ENCODE measurements at places on chromosomes 12 and 14.
A peak's percentile ranks its signal among the peaks of the same experiment; 100 is the strongest.

DNA sequence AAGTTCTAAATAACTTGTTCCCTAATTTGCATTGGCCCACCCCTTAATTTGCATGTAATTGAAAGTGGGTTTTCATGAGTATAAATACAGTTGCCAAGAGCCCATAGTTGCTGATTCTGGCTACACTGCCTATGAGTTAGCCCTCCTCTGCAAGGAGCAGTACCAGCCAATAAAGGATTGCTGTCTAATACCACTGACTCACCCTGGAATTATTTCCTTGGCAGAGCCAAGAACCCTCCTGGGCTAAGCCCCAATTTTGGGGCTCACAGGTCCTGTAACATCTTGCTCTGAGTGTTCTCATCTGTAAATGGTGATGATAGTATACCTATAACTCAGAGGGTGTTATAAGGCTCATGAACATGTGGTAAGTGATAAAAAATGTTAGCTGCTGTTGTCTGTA, 6.8 kb downstream of the TTC8 start:
- DNase-seq = no peak

- peak; percentile 84 for DNase-seq
Measured at GRCh38 chr14:105204206-105204930, 23.3 kb upstream of the NUDT14 start.

DNA sequence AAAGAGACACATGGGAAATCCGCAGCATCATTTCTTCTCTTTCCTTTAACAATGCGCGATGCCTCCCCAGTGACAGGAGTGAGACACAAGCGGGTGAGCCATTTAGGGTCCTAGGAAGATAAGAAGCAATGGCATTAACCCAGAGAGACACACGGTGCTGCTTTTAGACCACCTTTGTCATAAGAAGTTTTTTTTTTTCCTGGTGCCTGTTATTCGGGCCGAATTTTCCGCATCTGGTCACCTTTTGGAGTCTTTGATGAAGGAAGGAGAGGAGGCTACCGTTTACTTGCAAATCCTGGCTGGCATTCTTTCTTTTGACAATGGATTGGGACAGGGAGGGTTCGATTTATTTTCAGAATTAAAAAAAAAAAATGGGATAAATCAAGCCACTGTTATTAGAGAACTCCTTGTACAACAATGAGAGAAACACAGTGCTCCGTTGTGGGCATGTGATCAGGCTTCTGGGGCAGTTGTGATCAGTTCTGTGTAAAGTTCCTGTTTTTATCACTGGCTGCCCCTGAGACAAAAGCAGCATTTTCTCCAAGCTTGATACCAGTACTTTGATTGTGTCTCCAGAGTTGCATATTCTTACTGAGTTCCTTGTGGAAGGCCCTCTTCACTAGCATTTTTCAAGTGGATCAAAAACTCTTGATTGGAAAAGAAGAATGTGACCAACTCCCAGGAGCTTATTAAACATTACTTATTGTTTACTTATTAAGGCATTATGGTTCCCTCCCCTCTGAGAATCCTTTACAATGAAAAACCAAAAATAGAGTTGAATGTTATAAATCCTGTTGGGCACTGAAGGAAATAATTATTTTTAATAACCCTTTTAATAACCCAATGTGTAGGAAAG, 1.1 kb downstream of the DIP2B start:
- DNase-seq = peak; percentile 44

- no peak for DNase-seq
Measured at GRCh38 chr14:37272569-37272968, 74.8 kb downstream of the MIPOL1 start.

DNA sequence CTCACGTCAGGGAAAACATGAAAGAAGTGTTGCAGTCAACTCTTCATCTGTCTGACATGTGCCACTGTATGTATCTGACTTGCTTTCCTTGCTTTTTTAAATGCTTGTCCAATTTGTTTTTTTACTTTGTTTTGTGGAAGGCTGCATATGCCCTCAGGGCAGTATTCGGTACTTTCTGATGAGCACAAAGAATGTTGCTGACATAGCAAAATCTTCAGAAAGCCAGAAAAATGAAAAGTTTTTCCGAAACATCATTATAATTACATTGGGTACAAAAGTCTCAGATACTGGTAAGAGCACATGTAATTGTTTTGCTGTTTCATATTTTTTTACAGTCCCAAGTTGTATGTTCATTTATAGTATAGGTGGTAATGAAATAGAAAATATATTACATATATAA, 144.3 kb downstream of the NTS start:
- DNase-seq = no peak

DNA sequence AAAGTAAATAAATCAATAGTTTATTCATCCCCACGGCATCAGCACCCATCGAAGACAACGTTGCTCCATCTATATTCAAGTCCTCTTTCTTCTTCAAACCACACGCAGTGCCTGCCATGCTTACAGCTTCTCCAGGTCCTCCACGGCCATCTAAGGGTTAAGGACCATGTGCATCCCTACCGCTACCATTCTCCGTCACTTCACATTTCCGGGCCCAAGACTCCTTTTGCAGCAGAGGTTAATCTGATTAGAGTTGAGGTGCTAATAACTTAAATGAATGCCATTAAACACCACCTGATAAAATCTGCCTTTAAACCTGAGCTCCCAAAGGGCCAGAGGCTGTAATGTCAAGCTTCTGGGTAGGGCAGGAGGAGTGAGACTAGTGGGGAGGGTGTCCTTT, 79.7 kb upstream of the CCND2 start:
- no peak for DNase-seq

GRCh38 chr12:96242597-96242996, 48.4 kb downstream of the ELK3 start:
- no peak for DNase-seq

Measured in small intestine (tissue), 16 donors.